ENCODE measurements at places on chromosomes 7 and 10. TPM values are rescaled to one million over a fixed set of nuclear protein-coding genes. Genes with fewer than 3 reads are reported as not detected.

GRCh38 chr10:34758447-34758996 lies 56.6 kb downstream of the PARD3 start:
- ATAC-seq: peak; percentile 83

DNA sequence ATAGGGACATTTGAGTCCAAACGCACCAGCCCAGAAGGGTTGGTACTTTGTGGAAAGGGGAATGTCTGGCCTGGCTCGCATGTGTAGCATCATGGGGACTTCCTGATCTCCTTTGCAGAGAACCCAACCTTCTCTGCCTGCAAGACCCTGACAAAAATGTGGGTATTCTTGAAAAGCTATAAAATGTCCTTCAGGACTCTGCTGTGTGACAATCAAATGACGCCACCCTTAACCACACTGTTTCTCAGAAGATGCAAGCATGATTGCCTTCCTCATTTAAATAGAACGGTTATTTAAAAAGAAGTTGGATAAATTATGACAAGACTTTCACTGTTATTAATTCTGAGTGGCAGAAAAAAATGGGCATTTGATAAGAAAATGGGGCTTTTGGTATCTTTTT lies 15.1 kb upstream of the GPR15LG start:
- no peak for ATAC-seq

CYP2W1 gene
- not detected for total RNA-seq

- ATAC-seq: no peak
These were observed 856.2 kb upstream of the GHITM start for GRCh38 chr10:83283151-83283550.

- no peak for ATAC-seq
These were observed 420.4 kb downstream of the SDK1 start for GRCh38 chr7:3721422-3721821.

- no peak for ATAC-seq
These were observed 193.4 kb upstream of the MBL2 start for GRCh38 chr10:52965938-52966401.

DNA sequence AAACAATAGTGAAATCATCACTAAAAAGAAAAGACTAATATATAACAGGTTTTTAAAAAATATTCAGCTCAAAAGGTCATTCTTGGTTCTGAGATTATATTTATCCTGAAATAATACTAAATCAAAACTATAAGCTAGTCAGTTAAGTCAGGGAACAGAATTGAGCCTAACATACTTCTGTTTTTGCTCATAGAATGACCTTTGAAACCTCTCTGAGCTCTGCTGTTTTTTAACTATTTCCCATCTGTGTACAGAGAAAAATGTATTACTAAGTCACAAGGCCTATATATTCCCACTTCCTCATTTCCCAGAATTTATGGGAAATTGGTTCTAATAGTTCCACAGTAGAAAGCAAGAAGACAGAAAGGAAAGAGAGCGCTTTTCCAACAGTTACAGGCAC lies 346.8 kb upstream of the ETV1 start:
- ATAC-seq: no peak

GRCh38 chr10:17768957-17769356 lies 17.0 kb downstream of the TMEM236 start:
- ATAC-seq: no peak

ASZ1 gene
- not detected for total RNA-seq

HDAC9 gene
- total RNA-seq: 4.0 TPM

FAM180A gene
- total RNA-seq: not detected

CSGALNACT2 gene
- total RNA-seq: 31.6 TPM

DNA sequence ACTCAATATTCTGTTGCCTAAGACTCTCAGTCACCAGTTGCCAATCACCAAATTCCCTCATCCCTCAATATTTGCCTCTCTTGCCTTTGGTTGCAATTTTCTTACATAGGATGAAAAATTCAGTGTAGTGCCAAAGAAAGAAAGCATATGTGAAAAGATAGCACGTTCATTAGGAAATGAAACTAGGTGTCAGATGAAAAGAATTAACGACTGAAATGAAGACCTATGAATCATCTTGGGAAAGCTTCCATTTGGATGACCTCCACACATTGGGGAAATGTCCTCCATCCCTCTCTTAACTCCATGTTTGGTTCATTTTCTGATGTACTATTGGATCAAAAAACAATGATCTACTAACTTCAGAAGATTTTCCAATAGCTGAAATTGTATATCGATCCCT lies 145.1 kb upstream of the MEOX2 start:
- no peak for ATAC-seq

DNA sequence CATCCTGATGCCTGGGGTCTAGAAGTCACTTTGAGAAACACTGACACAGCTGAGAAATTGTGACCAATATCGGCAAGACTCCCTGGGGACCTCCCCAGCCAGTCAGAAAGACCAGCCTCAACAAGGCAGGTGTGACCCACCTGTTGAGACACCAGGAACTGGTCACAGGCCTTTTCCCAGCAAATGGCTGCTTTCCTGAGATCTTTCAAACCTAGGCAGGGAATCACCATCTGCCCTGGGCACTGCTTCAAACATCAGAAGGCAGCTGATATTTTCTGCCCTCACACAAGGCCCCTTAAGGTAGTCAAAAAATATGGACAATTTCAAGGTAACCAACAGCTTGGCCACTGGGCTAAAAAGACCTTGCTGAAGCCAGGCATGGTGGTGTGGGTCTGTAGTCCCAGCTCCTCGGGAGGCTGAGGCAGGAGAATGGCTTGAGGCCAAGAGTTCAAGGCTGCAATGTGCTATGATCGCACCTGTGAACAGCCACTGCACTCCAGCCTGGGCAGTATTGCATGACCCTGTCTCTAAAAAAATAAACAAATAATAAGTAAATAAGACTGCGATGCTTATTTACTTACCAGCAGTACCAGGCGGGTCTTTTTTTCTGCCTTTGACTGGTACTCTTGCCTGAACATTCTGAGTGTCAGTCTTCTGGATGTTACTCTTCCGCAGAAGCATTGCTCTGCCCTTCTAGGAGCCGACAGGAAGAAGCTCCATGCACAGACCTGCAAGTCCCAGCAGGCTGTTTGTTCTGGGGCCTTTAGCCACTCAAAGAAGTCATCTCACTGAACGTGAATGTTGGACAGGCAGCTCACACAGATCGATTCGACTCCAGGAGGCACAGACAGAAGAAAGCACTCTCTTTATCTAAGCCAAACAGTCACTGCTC lies 59.7 kb downstream of the SORBS1 start:
- no peak for ATAC-seq

- ATAC-seq: peak; percentile 15
These were observed 9.8 kb upstream of the FXYD4 start for GRCh38 chr10:43361547-43362190.

GRCh38 chr7:88449410-88449809 lies 142.7 kb upstream of the STEAP4 start:
- ATAC-seq: no peak

All from activated T-helper 17 cell treated with anti-CD3 and anti-CD28 coated beads, Interleukin-2, amount 50 U/mL, for 72 hours (primary cell).